ENCODE measurements at places on chromosomes 5 and 9. TPM values are rescaled to one million over a fixed set of nuclear protein-coding genes. Genes with fewer than 3 reads are reported as not detected.

GLRA1 gene
- not detected for total RNA-seq

MYOT gene
- total RNA-seq = not detected

DNM1 gene
- 1.1 TPM for total RNA-seq

IRGM gene
- total RNA-seq = not detected

SLC34A1 gene
- total RNA-seq = not detected

All from aortic smooth muscle cell (primary cell).